ENCODE measurements at places on chromosomes 3 and 15. TPM values are rescaled to one million over a fixed set of nuclear protein-coding genes. Genes with fewer than 3 reads are reported as not detected.
A peak's percentile ranks its signal among the peaks of the same experiment; 100 is the strongest.

ERICH6 gene
- not detected for total RNA-seq

DNA sequence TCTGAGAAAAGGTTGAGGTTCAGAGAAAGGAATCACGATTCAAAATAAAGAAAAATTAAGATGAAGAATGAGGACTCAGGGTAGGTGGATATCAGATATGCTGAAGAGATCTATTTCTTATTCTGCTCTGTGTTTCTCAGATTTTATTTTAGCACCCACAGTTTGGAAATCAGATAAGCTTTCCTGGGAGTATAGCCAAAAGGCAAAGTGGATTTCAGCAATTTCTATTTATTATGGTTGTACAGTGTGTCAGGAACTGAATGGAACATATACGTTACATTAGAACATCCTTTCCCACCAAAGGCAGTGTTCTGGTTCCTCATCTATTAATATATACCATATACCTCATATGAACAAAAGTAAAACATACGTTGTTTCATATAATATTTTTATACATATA lies 18.9 kb downstream of the PEX5L start:
- H3K36me3 ChIP-seq: no peaks in the 10 kb centered on the region
- no peak overlapping the region for H3K27ac ChIP-seq
- H3K4me3 ChIP-seq: no peak overlapping the region
- no peaks in the 10 kb centered on the region for H3K27me3 ChIP-seq
- H3K4me1 ChIP-seq: no peaks in the 10 kb centered on the region

DNA sequence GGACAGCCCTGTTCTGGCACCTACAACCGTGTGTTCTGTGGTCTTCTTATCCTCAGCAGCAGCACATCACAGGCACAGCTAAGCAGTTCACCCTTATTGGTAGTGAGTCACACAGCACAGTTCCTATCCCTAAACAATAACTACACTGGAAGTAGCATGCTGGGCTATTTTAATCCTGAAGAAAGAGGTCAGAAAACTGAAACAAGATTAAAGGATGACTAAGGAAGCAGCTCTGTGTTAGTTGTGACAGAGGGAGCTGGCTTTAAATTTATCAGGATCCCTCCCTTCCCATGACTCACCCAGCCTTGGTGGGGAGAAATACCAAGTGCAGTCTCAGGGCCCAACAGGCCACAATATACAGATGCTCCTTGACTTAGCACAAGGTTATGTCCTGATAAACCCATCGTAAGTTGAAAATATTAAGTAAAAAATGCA lies 144.3 kb downstream of the ERC2 start:
- no peaks in the 10 kb centered on the region for H3K36me3 ChIP-seq
- H3K27me3 ChIP-seq: peaks cover 2% of the 10 kb centered on the region
- H3K4me1 ChIP-seq: no peaks in the 10 kb centered on the region
- DNase-seq: no peak
- no peak overlapping the region for H3K4me3 ChIP-seq

- no peak overlapping the region for H3K27ac ChIP-seq
- DNase-seq: no peak
- no peak overlapping the region for H3K4me3 ChIP-seq
- peaks cover 8% of the 10 kb centered on the region for H3K4me1 ChIP-seq
- H3K36me3 ChIP-seq: no peaks in the 10 kb centered on the region
These were observed 198.0 kb upstream of the PFN2 start for GRCh38 chr3:150168698-150169097.

DNA sequence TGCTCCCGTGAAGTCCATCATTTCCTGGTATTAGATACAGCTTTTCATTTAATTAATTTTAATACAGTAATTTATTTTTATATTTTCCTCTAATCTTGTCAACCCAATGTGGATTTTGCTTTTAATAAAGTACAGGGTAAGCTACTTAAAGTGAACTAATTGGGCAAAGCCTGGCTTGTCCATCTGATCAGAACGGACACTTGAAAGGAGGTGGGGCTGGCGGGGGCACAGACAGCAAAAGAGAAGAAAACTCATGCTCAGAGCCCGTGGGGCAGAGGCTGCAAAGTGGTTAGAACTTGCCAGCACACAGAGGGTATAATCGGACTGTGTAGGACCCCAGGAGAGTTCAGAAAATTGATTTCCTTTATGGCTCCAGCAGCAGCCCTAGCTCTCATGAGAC lies 443.1 kb upstream of the MDFIC2 start:
- no peak overlapping the region for H3K4me3 ChIP-seq
- H3K27ac ChIP-seq: no peak overlapping the region
- H3K36me3 ChIP-seq: no peaks in the 10 kb centered on the region

DNA sequence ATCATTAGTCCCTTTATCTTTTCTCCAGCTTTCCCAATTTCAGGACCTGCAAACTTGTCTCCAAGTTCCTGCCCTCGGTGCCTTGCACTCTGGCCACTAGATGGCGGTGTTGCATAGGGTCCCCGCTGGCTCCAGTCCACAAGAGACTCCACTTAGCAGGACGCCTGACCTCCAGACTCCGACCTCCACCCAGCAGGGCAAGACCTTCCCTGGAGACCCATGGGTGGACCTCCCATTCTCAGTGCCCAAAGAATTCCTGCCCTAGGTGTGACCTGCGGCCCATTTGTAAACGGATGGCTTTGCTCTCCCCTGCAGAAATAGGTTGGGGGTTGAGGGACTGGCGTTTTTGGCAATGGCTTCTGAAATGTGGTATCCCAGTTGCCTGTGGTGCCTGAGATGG lies 82.6 kb downstream of the LSM3 start:
- no peak overlapping the region for H3K27ac ChIP-seq
- no peak overlapping the region for H3K4me3 ChIP-seq
- DNase-seq: peak; percentile 80

DNA sequence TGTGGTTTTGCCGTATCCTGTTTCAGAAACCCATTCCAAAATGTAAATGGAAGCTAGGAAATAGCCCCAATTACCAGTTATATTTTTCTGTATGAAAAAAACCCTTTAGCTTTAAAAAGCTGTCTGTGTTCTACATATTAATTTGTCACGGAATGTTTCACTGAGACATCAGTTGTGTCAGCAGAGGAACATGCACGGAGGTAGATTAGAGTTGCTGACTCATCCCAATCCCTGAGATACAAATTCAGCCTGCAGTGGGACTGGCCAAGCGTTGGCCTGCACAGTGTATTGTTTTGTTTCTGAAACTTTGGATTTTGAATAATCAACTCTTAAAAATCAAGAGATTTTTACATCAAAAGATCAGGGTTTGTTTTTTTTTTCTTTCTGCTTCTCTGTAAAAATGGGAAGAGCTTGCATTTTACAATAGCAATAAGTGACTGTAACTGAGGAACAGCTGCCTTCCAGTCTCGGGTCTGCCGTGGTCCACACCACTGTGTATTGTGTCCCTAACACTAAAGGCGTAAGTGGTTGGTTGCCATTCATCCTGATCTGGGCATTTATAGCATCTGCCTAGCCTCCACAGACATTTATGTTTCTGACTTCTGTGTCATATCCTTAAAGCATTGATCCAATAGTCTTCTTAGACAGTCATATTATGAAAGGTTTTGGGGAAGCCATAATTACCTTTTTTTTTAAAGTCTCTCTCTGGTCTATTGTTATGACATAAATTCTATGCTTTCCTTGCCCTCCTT lies 218.1 kb downstream of the ADAMTSL3 start:
- no peaks in the 10 kb centered on the region for H3K36me3 ChIP-seq
- no peak overlapping the region for H3K4me3 ChIP-seq
- H3K27me3 ChIP-seq: no peaks in the 10 kb centered on the region
- no peaks in the 10 kb centered on the region for H3K4me1 ChIP-seq

GRCh38 chr3:175349168-175349567 lies 490.0 kb downstream of the NAALADL2 start:
- H3K4me3 ChIP-seq: no peak overlapping the region
- no peak overlapping the region for H3K27ac ChIP-seq
- DNase-seq: no peak

GRCh38 chr15:92803852-92804609 lies 96.1 kb upstream of the CHD2 start:
- no peaks in the 10 kb centered on the region for H3K27me3 ChIP-seq
- peak; percentile 61 for DNase-seq
- no peak overlapping the region for H3K4me3 ChIP-seq
- peak overlapping the region; percentile 78 for H3K27ac ChIP-seq
- peaks cover 8% of the 10 kb centered on the region for H3K36me3 ChIP-seq
- H3K4me1 ChIP-seq: peaks cover 28% of the 10 kb centered on the region

- peaks cover 16% of the 10 kb centered on the region for H3K27me3 ChIP-seq
- no peaks in the 10 kb centered on the region for H3K36me3 ChIP-seq
- H3K4me1 ChIP-seq: peaks cover 10% of the 10 kb centered on the region
- H3K4me3 ChIP-seq: no peak overlapping the region
These were observed 322.9 kb upstream of the CTDSPL start for GRCh38 chr3:37538747-37539146.

DNA sequence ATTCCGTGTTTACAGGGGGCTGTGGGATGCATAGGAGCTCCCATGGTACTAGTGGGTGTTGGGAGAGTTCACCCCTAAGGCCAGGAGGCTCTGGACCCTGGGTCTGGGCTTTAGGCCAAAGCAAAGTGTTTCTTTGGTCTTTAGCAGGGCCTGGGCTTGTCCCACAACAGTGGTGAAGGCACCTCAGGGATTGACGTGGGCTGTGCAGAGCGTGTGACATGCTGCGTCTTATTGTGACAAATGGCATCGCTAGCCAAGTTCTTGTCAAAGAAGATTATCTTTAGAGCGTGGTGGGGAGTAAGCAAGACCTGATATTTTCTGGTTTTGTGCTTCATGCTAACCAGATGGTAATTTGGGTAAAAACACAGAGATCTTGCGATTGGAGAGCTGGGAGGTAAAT lies 170.1 kb downstream of the APBA2 start:
- H3K4me3 ChIP-seq: no peak overlapping the region
- peaks cover 4% of the 10 kb centered on the region for H3K36me3 ChIP-seq
- H3K4me1 ChIP-seq: peaks cover 18% of the 10 kb centered on the region
- no peak for DNase-seq
- H3K27me3 ChIP-seq: no peaks in the 10 kb centered on the region

DNA sequence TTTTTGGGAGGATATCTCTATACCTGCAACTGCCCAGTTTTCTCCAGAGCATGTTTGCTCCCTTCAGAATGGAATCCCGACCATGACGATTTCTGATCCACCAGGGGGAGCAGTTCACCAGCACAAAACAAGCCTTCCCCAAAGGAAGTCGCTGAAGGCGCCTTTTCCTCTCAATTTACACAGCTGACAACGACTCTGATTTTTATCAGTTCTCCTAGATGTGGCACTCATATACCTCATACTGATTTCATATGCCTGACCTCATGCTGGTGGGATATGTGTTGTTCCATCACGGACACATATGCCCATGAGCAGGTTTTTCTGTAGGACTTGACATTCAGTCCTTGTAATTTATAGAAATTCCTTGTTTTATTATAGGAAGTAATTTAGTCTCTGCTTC lies 1028.2 kb downstream of the MCTP2 start:
- H3K27me3 ChIP-seq: peaks cover 51% of the 10 kb centered on the region
- H3K4me3 ChIP-seq: no peak overlapping the region
- H3K4me1 ChIP-seq: peaks cover 2% of the 10 kb centered on the region
- no peaks in the 10 kb centered on the region for H3K36me3 ChIP-seq

DNA sequence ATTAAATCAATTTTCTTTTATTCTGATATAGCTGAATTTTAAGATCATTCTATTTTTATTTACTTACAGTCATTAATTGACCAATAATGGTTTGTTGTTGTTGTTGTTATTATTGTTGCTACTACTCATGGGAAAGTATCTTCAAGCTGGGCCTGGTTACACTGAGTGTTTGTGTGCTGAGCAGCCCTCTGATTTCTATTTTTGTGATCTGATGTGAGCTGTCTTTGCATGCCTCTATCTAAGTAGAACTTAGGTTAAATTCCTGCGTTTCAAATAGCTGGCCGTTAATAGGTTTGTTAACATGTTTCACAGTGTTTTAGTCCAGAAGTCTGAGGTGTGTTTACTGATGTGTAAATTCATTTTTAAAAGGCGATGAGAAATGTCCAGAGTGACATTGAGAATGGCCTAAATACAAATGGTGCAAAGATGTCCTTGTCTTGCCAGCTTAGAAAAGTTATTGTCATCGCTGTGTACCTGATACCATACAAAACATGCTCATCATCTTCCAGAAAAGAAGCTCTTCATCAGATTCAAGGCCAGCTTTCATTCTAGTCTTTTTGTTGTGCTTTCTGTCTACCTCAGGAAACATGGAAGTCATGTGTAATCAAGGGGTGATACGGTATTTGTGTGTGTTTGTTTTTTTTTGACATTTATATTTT lies 15.8 kb downstream of the ARIH2 start:
- no peaks in the 10 kb centered on the region for H3K27me3 ChIP-seq
- H3K4me1 ChIP-seq: peaks cover 50% of the 10 kb centered on the region
- H3K36me3 ChIP-seq: peaks cover 59% of the 10 kb centered on the region

- H3K36me3 ChIP-seq: peaks cover 22% of the 10 kb centered on the region
- no peak overlapping the region for H3K4me3 ChIP-seq
- H3K27me3 ChIP-seq: no peaks in the 10 kb centered on the region
- no peak for DNase-seq
These were observed 3.3 kb downstream of the GTF2A2 start for GRCh38 chr15:59654046-59654445.

GRCh38 chr3:48919215-48920138 lies 835 bp downstream of the ARIH2 start:
- DNase-seq: peak; percentile 81
- H3K27me3 ChIP-seq: no peaks in the 10 kb centered on the region

DNA sequence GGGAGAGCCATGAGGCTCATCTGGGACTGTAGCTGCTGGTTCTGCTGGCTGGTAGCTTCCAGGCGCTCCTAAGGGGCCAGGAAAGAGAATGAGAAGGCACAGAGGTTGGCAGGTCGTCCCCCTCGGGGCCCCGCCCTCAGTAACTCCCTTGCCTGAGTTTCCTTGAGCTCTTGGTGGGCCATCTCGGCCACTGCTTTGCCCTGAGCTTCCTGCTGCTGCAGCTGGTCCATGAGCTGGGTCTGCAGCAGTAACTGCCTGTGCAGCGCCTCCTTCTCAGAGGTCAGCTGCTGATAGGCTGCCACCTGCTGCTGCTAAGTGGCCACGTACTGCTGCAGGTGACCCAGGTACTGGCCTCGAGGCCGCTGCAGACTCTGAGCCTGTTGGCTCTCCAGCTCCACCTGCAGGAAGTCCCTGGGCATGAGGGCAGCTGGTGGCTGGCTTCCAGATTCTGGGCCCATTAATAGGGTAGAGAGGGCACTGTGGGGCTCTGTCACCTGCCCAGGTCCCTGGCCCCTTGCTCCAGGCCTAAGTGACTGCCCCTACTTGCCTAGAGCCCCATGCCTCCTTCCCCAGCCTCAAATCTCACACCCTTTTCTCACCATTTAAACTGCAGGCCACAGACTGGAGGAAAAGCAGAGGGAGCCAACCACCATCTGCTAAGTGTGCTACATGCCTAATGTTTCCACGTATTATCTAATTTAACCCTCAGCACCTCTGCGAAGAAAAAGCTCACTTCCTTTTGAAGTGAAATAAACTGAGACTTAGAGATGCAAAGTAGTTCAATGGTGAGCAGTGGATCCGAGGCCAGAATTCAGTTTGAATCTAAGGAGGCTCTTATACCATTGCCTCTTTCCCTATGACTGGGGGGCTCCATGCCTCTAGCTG lies 10.8 kb upstream of the VPS33B start:
- peaks cover 6% of the 10 kb centered on the region for H3K4me1 ChIP-seq
- no peak overlapping the region for H3K4me3 ChIP-seq
- peak; percentile 76 for DNase-seq
- H3K27me3 ChIP-seq: peaks cover 19% of the 10 kb centered on the region

- no peak overlapping the region for H3K4me3 ChIP-seq
- DNase-seq: no peak
- H3K4me1 ChIP-seq: peaks cover 2% of the 10 kb centered on the region
- peaks cover 4% of the 10 kb centered on the region for H3K27me3 ChIP-seq
- no peak overlapping the region for H3K27ac ChIP-seq
These were observed 26.8 kb upstream of the SLCO2A1 start for GRCh38 chr3:134056464-134056891.
